Amygdala (tissue), 56 donors: ENCODE measurements at places on chromosomes 3 and 15.
A peak's percentile ranks its signal among the peaks of the same experiment; 100 is the strongest.

- DNase-seq = no peak
These were observed 120.1 kb downstream of the GALK2 start for GRCh38 chr15:49290191-49290590.

DNA sequence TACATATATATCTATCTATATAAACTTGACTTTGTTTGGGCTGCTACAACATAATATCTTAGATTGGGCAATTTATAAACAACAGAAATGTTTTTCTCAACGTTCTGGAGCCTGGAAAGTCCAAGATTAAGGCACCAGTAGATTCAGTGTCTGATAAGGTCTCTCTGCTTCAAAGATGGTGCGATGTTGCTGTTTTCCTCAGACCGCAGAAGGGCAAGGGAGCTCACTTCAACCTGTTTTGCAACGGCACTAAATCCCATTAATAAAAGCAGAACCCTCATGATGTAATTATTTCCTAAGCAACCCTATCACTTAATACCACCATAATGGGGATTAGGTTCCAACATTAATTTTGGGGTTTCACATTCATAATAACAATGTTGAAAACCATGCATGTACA lies 1134.8 kb downstream of the NSUN3 start:
- DNase-seq = no peak

GRCh38 chr3:49498239-49498638 lies 28.2 kb downstream of the DAG1 start:
- DNase-seq = no peak

- DNase-seq = no peak
These were observed 193.4 kb upstream of the SEMA6D start for GRCh38 chr15:47523681-47524475.

DNA sequence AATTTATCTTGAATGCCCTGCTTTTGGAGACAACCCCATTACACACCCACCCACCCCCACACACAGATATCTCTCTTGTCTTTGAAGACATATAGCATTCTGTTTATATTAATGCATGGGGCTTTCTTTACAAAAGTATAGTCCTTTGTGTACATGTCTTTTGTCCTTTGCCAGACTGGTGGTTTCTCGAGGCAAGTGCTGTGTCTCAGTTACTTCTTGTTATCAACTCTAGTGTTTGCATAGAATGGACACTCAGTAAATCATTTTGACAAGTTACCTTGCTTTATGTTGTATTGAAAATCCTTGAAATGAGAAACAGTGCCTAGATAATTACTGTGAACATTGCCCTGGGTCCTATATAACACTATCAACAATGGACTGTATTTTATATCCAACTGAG lies 33.9 kb downstream of the KBTBD8 start:
- DNase-seq = no peak

GRCh38 chr3:25212736-25213135 lies 215.3 kb upstream of the RARB start:
- DNase-seq = no peak

DNA sequence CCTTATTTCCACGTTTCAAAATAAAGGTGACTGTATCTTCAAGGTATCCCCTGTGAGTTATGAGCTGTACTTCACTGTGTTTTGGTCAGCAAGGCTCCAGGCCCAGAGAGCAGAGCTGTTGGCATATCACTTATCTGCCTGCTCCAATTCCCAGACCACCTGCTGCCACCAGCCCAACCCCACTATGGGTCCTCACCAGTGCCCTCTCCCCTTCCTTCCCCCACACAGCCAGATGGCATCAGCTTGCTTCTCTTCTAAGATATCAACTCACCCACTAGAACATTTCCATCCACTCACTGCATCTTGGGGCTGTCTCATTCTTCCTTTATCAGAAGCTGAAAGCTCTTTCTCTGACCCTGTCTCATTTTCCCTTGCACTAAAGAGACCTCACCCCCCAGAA lies 136.9 kb upstream of the EIF1B start:
- DNase-seq = no peak

DNA sequence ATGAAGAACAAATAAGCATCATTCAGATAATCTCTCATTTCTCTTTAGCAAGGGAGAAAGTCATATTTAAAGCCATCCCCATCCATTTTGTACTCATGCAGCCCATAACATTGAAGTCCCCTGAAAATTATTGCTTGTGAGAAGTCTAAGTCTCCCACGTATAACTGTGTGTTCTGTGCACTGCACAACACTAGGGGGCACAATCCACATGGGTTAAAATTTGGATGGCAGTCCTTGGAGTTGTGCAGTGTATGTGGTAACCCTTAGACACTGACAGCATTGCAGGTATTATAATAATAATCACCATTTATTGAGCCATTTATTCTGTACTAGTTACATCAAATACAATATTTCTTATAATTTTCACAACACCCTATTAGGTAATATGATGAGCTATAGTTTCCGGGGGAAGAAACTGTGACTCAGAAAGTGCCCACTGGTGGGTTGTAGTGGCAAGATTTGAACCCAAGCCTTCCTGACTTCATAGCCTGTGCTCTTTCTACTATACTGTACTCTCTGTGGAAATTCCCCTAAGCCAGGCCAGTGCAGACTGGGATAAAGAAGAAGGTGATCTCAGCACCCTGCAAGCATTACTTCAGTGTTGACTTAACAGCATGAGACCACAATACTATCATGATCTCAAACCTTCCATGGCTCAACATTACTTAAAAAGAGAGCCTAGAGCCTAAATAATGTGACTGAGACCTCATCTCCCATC lies 15.7 kb downstream of the KCNAB1 start:
- no peak for DNase-seq

GRCh38 chr3:102593812-102594602 lies 159.2 kb downstream of the ZPLD1 start:
- DNase-seq = no peak

DNA sequence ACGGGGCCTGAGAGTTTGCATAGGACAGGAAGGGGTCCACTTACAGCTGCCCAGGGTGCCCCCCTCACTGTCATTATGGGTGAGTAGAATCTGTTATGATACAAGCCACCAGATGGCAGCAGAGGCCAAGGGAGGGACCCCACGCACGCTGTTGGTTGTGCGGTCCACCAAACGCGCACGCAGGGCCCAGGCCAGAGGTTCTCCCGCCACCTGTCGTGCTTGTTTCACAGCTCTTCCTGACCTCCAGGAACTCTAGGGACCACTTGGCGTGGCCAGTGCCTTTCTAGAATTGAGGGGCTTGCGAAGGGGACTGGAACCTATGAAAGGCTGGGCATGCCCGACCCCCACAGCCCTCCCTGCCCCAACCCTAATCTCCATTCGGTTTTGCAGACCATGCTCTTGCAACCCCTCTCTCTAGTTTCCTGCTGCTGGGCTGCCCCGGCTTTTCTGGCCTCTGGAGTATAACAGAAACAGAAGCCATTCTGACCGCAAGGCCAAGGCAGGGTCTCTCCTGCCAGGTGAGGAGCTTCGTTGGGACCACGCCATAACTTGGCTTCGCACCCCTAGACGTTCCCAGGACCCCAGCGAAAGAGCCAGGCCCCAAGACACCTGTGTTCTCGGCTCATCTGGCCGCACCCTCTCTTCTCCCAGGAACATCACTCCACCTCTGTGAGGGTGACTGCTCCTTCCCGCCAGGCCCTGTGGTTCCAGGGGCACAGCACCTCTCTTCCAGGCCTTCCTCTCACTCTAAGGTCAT lies 46.0 kb downstream of the ALDH1L1 start:
- DNase-seq = peak; percentile 11

DNA sequence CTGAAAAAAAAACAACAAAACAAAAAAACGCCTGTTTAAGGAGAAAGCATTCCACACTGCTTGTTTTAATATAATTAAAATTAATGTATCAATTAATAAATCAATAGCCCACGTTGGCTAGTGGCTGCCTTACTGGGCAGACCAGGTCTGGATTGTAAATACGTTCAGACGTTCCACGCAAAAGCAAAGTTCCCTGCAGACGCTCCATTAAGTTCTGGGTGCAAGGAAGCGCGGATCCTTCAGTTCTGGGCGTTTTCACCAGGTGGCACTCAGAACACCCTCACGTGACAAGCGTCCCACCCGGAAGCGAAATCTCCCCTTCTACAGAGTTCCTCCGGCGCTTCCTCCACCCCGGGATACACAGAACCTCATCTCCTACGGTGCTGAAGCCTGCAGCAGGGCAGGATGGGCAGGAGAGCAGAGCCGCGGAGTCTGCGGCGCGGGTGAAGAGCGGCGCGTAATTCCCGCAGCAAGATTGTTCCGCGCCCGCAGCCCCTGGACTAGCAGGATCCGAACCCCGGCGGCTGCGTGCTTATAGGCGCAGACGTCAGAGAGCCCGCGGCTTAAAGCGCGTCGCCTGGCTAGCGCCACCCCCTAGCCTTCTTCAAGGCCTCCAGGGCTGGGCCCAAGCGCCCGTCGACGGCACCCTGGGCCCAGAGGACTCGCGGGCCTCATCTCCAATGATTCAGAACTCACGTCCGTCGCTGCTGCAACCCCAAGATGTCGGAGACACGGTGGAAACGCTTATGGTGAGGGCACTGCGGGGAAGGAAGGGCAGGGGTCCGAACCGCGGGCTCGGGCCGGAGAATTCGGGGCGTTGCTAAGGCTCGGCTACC lies at the start of gene SLC25A38:
TSS of gene SLC25A38 (plus strand) at position 326 of the 836 bp plus-strand sequence. CDS start at position 681, 355 bp downstream.
- DNase-seq = no peak

DNA sequence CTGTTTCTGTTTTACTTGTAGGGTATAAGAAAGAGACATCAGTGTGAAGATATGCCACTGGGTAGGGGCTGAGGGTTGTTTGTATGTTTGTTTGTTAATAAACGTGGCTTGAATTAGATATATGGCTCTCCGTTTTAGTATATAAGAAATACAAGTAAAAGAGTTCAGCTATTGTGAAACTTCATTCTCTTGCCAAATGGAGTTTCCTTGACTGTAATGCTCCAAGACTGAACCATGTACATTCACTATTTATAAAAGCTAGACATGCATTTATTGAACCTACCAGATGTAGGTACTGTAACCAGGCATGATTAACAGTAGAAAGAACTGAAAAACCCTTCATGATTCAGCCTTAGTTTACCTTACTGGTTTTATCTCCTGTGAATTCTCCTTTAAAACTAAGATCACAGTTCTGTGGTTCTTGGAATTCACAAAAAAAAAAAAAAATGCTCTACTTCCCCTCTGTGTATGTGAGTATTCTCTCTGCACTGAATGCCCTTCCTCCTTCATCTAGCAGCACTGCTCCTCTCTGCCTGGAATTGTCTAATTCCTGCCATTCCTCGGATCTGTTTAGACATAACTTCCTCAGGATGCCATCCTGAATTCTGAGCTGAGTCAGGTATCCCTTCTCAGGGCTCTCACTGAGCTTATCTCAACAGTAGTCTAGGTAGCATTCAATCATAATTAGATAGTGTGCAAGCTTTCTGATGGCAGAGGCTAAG lies 504.4 kb downstream of the FHIT start:
- no peak for DNase-seq

- DNase-seq = no peak
These were observed 99.0 kb downstream of the ST8SIA2 start for GRCh38 chr15:92492551-92493115.

- DNase-seq = no peak
These were observed 72.6 kb upstream of the DPH6 start for GRCh38 chr15:35618260-35619188.

DNA sequence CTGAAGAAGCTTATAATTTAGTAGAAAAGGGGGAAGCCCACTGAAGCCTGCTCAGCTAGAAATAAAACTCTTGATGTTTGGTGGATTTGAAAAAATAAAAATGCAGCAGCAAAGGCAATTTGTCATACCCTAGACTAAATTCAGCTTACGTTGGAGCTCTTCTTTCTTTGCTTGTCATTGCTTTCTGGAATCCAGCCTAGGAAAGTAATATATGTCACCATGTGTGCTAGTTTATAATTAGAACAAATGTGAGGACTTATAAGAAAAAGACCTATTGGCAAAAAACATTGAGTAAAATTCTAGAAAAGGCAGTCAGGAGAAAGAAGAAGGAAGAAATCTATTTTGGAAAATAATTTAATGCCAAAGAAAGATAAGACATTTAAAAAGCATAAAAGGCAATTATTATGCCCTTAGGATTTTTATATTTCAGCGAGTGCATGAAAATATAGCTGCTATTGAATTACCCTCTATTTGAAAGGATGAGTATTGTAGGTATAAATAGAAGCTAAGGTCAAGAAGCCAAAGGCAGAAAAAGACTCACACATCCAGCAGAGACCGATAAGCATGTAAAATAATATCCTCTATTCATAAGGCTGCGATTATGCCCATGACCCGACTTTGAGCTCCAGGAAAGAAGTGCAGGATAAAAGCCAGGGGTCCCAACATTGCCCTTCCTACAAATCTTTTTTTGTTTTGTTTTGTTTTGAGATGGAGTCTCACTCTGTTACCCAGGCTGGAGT lies 10.6 kb upstream of the BTBD1 start:
- DNase-seq = no peak

DNA sequence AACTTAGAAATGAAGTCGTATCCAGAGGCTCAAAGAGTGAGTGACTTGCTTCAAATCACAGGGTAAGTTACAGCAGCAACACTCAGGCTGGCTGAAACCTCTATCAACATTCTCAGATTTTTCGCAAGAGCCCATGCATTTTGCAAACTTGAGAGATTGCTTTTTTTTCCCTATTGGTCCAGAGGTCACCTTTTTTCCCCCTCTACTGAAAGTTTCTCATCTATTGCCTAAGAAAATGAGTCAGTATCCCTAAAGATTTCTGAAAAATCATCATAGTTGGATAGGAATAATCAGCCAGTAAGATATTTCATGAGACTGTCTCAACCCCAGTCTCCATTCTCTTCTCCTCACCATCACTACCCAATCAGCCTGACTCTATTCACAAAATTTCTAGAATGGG lies 410.6 kb downstream of the FOXP1 start:
- DNase-seq = no peak

DNA sequence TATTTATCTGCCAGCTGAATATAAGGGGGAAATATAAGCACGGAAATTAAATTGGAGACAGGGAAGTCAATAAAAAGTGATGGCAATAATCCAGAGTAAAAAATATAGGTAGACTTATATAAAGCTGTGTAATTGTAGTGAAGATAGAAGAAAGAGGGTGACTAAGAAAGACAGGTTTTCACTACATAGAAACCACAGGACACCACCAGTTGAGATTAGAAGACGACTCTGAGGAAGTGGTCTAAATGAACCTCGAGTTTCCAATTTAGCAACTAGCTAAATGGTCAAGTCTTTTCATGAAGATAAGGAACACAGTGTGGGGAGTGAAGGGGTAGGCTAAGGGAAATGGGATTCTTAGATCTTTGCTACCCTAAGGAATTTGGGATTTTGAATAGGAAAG lies 188.8 kb upstream of the ARL6 start:
- no peak for DNase-seq

DNA sequence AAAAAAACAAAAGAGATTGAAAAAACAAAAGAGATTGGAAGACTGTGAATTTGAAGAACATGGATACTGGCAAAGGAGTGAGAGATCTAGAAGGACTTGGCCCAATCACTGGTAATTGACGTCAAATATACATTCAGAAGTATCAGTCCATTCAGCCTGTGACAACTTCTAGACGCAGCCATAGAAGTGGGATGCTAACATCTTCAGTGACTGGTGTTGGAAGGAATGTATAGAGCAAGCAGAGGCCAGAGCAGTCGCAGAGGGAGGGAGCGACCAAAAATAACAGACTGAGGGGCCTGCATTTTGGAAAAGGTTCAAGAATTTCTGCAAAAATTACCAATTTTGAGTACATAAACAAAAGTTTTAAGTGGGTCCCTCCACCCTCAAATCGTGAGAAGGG lies 473.3 kb downstream of the CADM2 start:
- no peak for DNase-seq
